ENCODE measurements at places on chromosomes 3 and 15.

DNA sequence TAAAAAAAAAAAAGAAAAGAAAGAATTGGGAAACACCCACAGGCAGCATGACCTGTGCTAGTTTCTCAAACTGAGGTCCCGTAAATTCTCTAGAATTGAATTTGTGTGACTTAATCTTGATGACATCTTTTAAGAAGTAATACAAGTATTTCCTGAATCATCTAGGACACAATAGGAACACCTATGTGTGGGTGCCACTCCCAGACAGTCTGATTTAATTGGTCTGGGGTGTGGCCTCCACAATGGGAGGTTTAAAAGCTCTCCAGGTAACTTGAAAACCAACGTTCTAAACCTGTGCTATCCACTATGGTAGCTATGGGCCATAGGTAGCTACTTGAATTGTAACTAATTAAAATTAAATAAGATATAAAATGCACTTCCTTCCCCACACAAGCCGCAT lies 28.1 kb downstream of the CFAP92 start:
- DNase-seq = no peak

DNA sequence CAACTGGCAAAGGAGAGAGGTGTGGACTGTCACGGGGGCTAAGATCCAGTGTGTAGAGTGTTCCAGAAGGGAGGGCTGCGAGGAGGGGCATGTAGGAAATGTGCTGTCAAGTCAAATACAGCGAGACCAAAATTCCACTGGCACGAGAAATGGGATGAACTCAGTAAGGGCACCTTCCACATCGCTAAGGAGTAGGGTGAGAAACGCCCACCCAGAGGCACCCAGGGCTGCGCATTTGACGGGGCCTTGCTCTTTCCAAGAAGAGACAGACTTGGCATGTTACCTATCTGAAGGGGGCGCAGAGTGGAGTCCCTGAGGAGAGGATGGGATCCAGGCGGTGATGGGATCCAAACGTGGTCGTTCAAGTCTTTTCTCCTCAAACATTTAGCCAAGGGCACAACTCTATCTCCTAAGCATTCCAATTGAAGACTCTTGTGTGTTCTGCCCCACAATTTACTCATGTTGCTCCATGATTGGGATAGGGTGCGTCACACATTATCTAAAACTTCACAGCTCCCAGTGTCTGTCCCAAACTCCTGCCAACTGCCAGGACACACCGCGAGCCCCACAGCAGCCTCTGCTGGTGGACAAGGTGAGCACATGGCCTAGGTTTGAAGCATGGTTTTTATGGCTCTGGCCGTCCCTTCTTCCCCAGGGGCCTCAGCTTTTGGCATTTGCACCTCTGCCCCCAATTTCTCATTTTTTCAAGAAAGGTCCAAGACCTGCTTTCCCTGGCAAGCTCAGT lies 7.6 kb downstream of the SELENOS start:
- DNase-seq = no peak

DNA sequence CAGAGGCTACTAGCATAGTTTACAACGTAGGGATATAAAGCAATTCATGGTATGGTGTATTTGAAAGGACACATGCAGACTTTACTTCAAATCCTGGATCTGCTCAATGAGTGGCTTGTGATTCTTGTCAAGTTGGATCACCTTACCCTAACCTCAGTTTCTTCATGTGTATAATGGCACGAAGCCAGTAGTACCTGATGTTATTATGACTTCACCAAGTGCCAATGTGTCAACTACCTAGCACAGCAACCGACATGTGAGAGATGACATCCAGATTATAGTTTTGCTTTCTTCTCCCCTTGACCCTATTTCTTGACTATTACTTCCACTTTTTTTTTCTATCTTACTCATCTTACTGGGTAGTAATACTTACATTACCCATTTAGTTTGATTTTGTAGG lies 304.5 kb downstream of the RBMS3 start:
- DNase-seq = no peak

DNA sequence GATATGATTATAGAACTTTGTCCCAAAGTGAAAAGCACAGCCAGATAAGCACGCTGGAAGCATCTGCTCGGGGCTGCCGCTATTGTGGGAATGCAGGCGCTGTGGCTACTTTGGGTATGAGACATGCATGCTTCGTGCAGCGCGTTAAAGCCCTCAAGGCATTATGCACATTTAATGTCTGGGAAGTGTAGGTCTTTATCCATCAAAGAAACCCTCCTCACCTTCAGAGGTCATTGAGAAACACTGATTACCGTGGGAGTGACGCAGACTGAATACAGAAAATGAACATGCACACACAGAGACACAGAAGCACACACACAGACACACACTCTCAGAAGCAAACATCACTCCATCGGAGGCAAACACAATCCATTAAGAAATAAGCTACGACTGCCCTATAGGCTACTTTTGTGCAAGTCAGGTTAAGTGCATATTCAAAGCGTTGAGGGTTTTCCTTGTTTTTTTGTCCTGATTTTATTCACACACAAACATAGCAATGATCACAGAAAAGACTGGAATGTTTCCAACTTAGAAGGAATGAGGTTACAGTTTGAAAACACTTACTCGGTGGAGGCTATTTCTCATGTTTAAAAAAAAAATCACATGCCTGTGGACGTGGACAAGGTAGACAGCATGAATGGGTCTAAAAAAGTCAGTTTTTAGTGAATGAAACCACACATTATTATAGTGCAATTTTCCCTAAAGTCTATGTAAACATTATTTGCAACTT lies 68.5 kb downstream of the PLCH1 start:
- no peak for DNase-seq

DNA sequence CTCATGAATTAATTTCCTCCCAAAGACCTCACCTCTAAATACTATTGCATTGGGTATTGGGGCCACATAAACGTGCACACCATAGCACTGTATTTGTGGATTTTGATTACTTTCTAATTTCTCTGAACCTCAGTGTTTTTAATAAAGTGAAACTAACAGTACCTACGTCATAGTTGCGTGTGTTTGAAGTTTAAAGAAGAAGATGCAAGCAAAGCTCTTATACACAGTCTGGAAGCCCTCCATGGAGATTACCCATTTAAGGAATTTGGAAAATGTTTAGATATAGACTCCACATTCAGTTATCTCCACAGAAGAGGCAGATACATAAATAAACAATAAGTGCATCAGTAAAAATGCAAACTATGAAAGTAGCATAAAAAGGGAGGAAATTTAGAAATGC lies 581.1 kb upstream of the GBE1 start:
- no peak for DNase-seq

DNA sequence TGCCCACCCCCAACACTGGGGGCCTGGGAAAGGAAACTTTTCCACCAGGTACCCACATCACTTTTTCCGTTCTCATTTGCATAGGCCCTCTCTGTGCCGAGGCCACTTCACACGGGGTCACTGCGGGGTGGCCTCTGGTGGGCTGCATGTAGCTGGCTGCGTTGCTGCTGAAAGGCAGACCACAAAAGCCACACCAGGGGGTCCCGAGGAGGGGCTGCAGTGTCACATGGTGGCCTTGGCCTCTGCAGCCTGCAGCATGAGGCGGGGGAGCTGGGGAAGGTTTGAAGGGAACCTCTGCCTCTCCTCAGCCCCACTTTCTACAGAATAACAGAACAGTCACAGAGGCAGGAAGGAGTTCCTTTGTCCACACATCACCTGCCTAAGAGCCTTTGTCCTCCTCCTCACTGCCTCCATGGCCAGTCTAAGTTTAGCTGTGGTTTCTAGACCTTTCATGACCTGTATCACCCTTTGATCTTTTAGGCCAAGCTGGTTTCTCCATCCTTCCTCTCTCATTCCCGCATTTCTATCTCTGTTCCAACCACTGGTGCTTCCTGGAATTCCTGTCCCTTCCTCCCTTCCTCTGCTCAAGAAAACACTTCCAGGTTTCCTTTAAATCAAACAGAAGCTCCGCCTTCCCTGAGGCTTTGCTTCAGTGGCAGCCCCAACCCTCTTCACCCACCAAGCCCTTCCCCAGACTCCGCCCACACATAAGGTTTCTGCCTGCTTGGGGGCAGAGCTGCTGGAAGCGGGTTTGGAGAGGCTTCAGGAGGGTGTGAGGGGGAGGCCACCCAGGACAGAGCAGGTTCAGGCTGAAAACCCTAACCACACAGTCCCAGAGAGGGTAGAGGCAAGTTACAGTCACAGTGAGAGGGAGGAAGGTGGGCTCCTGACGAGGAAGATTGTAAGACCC lies 150.7 kb upstream of the TLE3 start:
- DNase-seq = no peak

DNA sequence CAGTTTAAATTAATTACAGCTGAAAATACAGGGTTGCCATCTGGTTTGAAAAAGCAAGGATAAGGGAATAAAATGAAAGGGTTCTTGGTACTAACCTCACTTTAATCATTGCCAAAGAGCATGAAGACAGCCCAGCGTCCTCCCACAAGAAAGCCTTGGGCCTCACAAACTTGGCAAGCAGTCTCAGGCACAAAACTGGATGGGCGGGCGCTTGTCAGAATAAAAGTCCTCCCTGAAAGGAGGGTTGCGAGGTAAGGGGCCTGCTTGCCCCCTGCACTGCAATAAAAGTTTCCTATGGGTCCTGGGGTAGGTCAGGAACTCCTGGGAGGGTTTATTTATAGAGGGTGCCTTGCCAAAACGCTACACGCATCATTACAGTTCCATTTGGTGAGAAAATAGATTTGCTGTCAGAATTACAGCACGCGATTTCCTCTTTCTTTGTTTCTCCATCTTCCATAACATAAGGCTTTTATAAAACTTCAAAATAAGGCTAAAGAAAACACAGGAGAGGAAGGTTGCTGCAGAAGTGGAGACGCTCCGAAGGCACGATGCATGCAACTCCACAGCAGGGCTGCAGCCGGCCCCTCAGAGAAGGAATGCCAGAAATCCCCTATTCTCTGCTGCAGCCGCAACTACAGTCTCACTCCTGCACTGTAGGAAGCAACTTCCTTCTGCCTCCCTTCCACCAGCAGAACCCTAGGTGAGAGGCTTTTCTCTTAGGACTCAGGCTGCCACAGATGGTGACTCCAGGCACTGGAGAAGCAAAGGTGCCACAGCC lies 61.3 kb downstream of the VGLL4 start:
- DNase-seq = no peak

DNA sequence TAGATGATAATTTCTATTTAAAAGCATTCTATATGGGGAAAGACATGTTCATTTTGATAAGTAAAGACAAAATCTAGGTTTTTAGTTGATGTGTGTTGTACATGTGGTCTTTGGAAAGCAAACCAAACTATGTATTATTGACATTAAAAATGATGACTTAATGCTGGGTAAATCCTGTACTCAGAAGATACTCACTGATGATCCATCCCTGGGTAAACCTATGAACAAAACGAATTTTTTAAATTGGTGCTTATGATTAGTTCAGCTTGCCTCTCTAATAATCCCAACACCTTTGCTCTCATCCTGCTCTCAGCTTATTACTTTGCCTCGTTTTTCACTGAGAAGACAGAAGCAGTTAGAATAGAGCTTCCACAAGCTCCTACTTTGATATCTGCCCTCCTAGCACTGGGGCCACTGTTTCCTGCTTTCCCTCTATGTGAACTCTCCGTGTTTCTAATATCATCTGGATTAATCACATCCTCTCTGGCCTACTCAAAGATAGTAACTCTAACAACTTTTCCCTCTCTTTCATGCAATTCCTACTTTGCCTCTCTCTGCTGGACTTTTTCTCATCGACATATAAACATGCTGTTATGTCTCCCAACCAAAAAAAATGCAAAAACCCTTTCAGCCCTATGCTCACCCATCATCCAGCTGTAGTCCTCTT lies 29.3 kb downstream of the RARRES1 start:
- no peak for DNase-seq

- no peak for DNase-seq
These were observed 820.8 kb downstream of the IGSF11 start for GRCh38 chr3:118213892-118214291.

GRCh38 chr3:178456621-178457285 lies 79.5 kb upstream of the KCNMB2 start:
- DNase-seq = no peak

All from stimulated activated CD8-positive, alpha-beta memory T cell treated with anti-CD3 and anti-CD28 coated beads, Interleukin-4, amount 100 ng/mL, for 1 hour (primary cell).